ENCODE measurements at places on chromosomes 12 and 14. TPM values are rescaled to one million over a fixed set of nuclear protein-coding genes. Genes with fewer than 3 reads are reported as not detected.

TSPAN11 gene
- 2.7 TPM for total RNA-seq

SERPINA1 gene
- 10.3 TPM for total RNA-seq

- DNase-seq = no peak
Measured at GRCh38 chr12:120142231-120142877, 25.8 kb upstream of the RAB35 start.

- DNase-seq = no peak
Measured at GRCh38 chr12:65557438-65558181, 266.7 kb upstream of the HMGA2 start.

DNA sequence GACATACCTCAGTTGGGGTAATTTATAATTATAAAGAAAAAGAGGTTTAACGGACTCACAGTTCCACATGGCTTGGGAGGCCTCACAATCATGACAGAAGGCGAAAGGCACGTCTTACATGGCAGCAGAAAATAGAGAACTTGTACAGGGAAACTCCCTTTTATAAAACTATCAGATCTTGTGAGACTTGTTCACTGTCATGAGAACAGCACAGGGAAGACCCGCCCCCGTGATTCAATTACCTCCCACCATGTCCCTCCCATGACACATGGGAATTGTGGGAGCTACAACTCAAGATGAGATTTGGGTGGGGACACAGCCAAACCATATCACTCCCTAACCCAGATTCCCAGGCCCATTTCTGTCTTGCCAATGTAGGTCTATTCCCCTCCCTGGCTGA, 22.1 kb downstream of the MYO1H start:
- no peak for DNase-seq

Data from posterior vena cava (tissue), 2 donors.